ENCODE measurements at places on chromosomes 2 and 18.

- no peak for DNase-seq
Observed at GRCh38 chr2:165287094-165287778, 48.0 kb downstream of the SCN2A start.

DNA sequence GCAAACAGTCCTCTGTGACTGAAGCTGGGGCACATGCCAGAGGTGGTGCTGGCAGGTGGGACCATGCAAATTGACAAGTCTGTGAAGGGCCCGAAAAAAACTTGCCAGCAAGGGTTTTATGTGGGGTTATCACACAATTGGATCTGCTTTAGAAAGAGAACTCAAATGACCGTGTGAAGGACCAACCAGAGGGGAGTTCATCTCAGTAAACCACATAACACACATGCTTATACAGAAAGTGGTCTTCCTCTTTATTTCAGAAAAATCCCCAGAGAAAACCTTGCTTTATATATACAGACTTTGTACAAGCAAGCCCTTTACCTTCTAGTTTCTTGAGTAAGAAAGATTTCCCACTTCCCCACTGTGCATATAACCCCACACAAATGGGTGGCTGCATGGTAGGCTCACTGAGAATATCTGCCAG is 46.7 kb downstream of the KIDINS220 start:
- no peak for DNase-seq

GRCh38 chr2:106827158-106827557 is 58.8 kb downstream of the ST6GAL2 start:
- no peak for DNase-seq

DNA sequence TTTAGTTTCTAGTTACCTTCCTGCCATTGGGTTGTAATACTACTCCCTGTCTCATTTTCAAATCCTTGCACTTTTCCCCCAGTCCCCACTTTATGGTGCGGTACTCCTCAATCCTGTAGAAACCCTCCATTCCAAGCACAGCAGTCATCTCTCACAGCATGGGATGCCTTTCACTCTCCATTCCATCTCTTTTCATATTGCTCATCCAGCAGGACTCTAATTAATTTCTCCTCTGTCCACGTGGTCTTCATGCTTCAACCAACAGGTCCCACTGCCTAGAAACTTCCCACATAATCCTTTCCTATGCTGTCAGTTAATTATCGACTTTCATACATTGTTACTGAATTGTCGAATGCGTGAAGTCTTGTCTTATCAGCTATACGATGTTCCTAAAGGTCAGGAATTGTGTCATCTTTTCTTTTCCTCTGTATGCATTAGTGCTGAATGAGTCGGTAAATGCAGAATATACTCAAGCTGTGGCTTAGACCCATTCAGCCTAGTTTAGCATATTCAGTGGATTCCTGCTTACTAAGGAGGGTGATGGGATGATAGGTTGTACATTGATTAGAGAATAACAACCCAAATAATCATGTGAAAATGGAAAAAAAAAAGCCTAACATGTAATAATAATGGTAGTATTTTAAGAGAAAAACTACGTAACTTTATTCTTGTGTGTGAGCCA is 89.7 kb downstream of the CRIM1 start:
- DNase-seq = no peak

DNA sequence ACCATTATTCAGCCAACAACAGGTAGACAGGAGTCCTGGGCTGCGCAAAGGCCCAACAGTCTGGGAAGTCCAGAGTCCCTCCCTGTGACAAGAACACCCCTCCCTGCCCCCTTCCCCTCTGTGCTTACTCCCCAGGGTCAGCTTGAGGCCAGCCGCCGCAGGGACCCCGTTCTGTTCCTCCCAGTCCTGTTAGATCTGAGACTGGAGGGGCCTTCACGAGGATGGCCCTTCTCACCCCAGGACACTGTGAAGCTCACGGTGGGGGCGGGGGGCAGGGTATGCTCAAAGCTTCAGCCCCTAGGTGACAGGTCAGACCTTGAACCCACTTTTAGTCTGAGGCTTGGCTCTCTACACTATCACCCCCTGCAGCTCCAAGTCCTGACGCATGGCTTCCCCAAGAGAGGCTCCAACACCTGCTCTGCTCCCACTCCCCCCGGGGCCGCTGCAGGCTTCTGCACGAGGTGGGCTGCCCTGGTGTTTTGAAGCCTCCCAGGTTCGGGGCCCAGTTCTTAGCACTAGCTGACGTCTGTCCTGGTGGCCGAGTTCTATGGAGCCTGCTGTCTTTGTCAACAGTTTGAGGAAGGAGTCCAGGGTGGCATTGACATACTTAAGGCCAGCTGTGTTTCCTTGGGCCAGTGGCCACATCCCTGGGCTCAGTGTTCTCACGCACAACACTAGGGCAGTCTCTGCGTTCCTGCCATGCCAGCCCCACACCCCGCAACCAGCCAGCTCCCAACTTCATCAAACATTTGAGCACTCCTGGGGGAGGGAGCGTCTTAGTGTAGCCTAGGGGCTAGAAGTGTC is 37.2 kb upstream of the HPCAL1 start:
- DNase-seq = peak; percentile 57

GRCh38 chr2:176637486-176638166 is 368.4 kb downstream of the MTX2 start:
- peak; percentile 82 for DNase-seq

DNA sequence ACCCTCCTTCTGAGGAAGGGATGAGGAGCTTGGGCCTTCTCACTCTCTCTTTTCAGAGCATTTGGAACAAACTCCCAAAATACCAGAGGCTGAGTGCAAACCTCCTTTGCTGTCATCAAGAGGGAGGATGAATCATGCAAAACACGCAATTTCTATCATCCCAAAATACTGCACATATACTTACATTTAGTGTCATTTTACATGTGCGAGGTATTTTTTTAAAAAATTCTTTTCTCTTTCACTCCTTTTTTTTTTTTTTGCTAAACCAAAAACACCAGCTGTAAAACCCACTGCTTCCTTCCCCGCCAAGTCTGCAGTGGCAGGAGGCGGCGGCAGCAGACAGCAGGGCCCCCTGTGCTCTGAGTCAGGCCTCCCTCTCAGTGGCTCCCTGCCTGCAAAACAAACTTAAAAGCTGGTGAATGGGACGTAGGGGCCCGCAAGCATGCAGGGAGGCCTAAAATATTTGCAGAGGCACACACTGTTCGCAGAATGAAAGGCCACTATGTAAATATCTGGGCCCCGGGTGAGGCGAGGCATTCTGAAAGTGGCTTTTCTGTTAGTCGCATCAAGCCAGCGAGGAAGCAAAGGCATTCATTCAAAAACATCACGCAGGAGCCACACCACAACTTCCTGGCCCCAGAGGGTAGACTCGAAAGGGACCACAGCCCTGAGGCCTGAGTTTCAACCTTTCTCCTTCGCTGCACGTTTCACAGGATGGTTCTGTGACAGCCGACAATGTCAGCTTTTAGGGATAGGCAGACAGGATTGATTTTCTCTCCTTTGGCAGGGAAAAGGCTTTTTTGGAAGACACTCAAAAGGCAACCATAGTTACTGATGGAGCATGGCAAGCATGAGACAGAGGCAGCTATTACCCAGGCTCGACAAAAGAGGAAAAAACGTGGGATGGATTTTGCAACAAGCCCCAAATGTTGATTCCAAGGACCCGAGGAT is 73.4 kb downstream of the ACTR2 start:
- DNase-seq = peak; percentile 84

DNA sequence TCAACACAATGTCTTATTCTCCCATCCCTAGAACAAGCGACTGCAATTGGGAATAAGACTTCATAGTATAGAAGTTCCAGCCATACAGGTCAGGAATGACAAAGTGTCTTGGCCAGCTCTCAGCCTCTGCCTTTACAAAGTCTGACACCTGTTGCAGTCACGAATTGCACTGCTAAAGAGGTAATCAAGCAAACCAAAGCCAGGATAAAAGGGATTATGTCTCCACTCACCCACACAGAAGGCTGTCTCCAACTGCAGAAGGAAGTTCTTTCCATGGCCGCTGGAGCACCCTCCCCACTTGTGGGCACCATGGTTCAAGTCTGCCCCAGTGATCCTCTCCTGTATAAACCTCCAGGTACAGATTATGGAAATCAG is 114.8 kb upstream of the PKDCC start:
- DNase-seq = no peak

DNA sequence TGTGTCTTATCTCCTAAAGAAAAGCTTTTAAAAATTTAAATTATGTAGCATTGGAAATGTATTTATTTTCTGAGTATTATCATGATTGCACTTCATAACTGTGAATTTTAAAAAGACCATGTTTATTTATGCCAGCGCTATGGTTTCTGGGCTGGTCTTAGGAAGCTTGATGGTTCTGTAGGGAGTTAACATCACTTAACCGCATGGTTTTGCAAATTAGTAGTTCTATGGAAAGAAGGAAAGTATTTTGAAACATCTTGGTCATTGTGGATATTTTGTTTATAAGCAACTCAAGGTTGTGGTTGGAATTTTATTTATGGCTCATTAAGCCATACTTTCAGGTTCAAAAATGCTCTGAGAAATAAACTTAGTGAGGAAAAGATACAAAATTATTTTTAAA is 549.4 kb downstream of the STK39 start:
- no peak for DNase-seq

- DNase-seq = no peak
Observed at GRCh38 chr2:154713675-154714074, 15.2 kb downstream of the KCNJ3 start.

All from spleen (tissue), 13 donors.